ENCODE measurements at places on chromosomes 7 and 10.

DNA sequence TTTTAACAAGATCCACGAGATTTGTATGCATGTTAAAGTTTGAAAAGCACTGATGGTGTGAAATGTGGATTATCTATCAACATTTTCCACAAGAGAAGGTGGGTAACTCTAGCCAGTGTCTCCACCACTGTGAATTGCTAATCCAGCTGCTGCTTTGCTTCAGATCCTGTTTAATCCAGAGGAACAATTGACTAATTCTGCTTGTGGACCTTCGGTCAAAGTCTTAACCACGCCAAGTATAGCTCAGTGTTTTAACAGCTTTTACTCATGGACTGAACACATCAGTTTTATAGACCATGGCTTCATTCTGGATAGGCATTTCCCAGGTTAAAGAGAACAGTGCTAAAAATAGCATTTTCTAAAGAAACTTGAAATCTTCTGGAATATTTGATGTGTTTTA is 23.5 kb downstream of the ADK start:
- peak; percentile 7 for DNase-seq

DNA sequence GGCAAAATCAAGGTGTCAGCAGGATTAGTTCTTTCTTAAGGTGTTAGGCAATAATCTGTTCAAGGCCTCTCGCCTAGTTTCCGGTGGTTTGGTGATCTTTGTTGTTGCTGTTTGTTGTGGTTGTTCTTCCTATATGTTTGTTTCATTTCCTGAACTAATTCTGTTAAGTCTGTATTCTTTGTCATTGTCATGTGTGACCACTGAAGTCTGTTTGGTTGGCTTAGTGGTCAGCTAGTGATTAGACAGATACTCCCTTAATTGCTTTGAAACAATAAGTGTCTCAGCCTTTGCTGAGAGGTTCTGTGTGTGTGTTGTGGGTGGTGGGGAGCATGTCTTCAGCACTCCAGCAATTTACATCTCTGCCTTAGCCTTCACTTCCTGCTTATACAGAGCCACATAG is 46.0 kb downstream of the ABCC2 start:
- DNase-seq: no peak

DNA sequence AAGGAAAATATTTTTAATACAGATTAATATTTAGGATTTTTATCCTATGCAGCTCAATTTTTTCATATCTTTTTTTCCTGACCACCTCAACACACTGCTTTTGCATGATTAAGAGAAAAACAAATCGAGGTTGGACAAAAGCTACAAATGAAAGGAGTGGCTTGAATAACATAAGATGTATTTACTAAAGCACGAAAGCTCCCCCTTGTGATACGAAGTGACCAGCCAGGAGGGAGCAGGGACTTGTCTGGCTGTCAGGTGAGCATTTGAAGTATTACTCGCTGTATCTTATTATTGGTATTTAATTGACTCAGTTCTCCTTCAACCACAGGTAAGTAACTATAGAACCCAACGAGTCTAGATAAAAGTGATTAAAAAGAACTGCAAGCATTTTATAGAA is 265.2 kb upstream of the PHF14 start:
- DNase-seq: peak; percentile 78

- DNase-seq: peak; percentile 74
Observed at GRCh38 chr10:31759124-31759798, 169.4 kb downstream of the ARHGAP12 start.

DNA sequence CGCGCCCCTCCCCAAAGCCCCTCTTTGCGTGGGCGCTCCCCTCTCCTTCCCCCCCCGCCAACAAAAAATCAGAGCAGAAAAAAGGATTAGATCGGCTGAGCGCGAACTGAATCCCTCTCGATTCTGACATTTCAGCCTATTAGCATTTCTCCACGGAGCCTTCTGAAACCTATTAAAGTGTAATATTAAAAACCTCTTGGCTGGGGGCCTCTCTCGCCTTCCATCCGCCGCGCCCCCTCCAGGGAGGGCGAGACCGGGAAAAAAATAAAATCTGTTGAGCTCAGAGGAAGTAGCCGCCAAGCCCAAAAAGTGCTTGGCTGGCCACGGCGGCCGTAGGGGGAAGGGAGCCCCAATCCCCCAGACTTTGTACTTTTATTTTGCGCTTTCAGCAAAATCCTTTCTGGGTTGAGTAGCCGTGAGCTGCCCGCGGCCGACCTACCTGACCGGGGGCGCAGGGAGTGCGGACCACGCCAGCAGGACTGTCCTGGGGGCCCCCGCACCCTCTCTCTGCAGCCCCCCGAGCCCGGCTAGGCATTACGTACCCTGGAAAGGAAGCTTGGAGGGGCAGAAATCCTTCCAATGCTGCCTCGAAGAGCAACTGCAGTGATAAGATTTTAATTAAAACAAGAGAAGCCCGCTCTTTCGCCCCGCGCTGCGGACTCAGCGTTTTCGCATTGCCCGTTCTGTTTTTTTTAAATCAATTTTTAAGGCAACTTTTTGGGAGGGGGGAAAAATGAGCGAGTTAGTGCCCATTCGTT is 1.3 kb upstream of the TNRC18 start:
- DNase-seq: peak; percentile 60

DNA sequence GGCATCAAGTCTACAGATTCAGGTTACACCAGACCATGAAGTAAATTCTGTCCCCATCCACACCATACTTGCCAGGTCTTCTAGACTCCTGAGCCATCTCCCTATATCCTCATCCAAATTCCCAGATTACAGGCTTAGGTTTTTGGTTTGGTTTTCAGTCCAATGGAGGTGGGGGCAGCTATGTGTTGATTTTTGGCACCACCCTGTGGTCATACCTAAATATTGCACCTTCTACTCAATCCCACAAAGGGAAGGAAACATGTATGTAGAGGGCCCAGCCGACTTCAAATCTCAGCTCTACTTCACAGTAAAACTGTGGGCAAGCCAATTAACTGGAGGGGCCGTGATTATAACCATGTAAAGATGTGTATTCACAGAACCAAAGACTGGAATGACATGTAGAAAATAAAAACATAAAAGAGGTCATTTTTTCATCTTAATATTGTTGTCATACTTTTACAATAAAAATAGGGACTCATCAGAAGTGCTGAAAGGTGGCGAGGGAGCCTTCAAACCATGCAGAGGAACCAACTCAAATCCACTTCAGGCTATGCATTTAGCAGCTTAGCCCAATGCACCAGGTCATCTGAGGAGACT is 19.8 kb downstream of the ERCC6 start:
- DNase-seq: peak; percentile 69

DNA sequence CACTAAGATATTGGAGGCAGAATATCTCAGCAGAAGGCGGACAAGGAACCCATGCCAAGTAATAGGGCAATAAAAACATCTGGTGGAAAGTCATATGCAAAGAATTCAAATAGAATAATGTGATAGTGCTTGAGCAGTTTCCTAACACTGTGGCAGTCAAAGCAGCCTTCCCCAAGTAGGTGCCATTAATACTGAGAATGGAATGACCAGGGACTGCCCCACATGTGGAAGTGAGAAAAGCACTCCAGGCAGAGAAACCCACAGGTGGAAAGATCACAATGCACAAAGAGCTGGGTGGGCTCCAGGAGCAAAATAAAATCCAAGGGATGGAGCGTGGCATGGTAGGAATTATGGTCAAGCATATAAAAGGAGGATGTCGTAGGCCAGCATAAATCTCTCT is 64.4 kb upstream of the NME8 start:
- no peak for DNase-seq

DNA sequence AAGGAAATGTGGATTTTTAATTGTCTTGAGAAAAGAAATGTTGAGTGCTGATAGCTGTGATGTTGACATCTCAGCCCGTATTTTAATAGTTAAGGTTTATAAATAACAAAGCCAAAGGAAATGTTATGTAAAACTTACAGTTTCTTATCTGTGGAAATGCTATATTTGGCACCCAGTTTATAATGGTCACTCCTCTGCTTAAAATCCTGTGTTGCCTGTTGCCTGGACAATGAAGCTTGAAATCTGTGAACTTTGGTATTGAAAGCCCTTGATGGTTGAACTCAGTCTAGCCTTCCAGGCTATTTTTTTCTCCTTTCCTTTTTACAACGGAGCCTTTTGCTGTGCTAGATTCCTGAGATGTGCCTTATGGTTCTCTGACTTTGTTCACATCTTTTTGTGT is 46.5 kb downstream of the MCU start:
- no peak for DNase-seq

DNA sequence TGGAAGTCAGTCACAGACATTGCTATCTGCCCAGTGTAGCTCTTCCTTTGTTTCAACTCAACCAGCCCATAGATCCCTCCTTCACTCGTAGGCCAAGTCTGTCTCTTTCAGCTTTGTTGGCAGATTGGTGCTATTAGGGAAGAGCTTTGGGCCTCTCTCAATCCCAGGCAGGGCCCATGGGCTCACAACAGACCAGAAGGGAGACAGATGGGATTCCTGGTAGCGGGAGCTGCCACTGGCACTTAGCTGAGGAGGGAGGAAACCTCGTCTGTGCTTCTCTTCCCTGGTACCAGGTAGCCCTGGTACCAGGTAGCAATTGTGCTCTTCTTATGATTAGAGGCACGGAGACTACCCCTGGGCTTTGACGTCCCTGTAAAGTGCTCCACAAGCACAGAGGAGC is 592.0 kb downstream of the TYW1 start:
- no peak for DNase-seq

DNA sequence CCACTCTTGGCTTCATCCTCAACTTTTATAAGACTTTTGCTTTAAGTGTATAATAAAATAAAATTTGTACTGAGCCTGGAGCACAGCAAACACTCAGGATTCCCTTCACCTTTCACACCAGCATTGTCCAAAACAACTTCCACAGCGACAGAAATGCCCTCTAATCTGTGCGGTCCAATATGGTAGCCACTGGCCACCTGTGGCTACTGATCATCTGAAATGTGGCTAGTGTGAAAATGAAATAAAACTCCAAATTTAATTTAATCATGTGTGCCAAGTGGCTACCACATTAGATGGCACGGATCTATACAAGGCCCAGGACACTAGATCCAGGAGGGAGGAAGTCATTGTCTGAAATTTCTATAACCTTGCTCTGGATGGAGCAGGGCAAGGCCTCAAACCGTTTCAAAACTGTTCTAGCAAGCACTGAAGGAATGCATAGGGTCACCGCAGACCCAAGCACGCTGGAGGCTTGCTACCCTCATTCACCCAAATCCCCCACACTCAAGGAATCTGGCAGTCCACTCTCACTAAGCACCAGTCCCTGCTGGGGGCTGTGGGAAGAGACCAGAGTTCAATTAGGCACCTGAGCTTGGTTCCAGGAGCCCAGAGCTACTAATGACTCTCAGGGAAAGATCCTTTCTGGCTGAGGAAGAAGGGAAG is 6.3 kb upstream of the MYO1G start:
- DNase-seq: peak; percentile 33

DNA sequence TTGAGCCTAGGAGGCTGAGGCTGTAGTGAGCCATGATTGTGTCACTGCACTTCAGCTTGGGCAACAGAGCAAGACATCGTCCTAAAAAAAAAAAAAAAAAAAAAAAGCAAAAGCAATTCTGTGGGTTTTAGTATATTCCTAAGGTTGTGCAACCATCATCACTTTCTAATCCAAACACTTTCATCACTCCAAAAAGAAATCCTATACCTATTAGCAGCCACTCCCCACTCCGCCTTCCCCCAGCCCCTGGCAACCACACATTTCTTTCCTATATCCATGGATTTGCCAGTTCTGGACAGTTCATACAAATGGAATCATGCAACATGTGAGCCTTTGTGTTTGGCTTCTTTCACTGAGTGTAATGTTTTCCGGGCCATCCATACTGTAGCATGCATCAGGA is 20.4 kb downstream of the ZAN start:
- DNase-seq: no peak

DNA sequence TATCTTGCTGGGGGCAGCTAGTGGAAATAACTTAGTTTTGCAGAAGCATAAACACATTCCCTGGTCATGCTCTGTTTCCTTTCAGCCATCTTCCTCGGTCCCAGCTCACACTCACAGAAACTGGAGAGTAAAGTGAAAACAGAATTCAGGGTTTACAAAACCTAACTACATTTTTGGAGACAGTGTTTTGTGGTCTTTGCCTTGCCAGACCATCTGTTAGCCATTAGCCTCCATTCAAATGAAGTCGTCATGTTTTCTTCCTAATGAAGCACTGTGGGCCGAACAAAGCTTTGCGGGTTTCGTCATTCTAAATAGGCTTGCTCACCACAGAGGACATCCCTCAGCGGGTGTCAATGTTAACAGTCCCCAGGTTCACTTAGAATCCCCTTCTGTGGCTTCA is 214.6 kb upstream of the TMEM72 start:
- DNase-seq: no peak

- DNase-seq: no peak
Observed at GRCh38 chr10:57946833-57947232, 320.9 kb downstream of the IPMK start.

DNA sequence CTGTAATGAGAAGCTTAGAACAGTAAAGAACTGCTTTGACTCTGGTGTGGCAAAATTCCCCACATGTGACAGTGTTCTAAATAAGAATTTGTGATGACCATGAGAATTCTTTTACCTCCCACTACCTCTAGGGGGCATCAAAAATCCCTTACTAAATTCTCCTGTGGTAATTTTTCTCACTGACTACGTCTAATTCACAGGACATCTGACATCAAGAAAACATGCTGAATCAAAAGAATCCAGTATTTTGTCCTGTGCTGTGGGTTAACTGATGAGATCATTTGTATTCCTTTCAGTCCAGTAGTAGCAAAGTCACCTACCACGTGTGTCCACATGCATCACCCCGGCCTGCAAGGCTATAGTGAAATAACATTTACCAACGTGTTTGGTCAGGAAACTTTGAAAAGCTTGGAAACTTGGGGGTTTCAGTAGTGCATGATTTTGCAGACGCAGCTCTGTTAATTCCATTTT is 103.8 kb downstream of the ATE1 start:
- DNase-seq: peak; percentile 43

- no peak for DNase-seq
Observed at GRCh38 chr10:97180986-97181385, 4.8 kb downstream of the SLIT1 start.

- DNase-seq: no peak
Observed at GRCh38 chr7:55567571-55567970, 4.7 kb downstream of the VOPP1 start.

- DNase-seq: no peak
Observed at GRCh38 chr10:48705401-48705938, 20.8 kb downstream of the WDFY4 start.

DNA sequence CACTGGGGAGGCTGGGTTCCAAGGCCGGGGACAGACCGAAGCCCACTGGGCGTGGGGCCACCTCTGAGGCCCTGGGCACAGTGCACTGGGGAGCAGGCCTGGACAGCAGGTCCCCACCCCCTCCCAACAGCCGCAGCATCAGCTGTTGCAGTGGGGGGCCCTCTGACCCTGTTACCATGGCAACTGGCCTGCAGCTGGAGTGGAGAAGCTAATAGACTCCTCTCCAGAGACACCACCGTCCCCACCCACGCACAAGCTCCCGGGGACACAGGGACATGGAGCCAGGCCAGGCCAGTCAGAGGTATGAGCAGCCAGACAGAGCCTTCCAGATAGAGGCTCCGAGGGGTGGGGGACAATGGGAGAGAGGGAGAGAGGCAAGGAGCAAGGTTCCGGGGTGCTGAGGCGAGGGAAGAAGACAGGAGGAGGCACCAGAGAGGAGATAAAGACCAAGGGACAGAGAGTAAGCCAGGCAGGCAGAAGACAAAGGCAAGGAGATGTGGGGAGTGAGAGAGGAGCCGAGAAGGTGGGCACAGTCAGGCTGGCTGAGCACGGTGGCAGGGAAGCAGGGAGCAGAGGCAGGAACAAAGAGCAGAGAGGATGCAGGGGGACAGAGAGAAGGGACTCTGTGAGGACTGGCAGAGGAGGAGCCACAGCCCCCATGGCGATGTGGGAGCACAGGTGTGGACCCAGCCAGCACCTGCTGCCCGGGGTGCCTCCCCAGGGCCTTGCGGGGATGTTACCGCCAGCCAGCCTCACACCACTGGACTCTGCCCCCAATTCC is 6.7 kb downstream of the KCNH2 start:
- DNase-seq: peak; percentile 78

All from neural progenitor cell (in vitro differentiated cells).